ENCODE measurements at places on chromosomes 13 and 19.

GRCh38 chr19:46456930-46457329, 14.4 kb downstream of the PNMA8A start:
- DNase-seq = no peak

DNA sequence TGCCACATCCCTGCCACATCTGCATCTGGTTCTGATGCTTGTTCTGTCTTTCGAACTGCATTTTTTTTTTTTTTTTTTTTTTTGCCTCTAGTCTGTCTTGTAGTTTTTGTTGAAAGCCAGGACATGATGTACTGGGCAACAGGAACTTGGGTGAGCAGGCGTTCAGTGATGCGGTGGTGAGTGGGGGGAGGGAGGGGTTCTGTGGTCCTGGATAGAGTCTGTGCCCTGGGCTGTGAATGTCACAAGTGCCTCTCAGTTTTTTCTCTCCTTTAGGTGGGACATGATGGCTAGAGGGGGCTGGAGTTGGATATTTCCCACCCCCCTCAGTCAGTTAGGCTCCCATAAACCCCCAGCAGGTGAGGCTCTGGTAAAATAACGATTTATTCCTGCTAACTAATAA, 3.5 kb downstream of the CEACAM4 start:
- no peak for DNase-seq

DNA sequence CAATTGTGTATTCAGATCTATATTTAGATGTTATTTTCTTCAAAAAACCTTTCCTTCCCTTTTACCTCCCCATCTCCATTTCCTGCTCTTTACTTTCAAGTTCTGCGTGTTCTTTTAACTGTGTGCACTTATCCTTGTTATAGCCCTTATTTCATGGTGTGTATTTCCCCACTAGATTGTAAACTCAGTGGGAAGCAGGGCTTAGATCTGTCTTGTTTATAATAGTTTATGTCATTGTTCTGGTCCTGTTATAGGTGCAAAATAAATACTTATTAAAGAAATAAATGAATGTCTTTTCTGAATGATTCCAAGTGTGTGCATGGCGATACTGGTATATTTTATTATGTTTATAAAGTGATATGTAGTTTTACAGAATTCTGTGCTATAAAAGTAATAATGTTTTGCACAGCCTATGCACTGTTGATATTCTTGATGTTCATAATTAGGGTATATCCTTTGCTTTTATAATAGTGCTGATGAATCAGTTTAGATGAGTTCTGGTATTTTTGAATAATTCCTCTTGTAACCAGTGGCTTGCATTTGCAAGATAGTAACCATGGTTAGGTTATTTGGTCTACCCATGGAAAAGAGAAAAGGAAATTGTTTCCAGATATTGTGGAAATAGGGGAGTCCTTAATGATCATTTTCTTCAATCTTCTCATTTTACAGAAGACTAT, 12.1 kb downstream of the NDFIP2 start:
- no peak for DNase-seq

DNA sequence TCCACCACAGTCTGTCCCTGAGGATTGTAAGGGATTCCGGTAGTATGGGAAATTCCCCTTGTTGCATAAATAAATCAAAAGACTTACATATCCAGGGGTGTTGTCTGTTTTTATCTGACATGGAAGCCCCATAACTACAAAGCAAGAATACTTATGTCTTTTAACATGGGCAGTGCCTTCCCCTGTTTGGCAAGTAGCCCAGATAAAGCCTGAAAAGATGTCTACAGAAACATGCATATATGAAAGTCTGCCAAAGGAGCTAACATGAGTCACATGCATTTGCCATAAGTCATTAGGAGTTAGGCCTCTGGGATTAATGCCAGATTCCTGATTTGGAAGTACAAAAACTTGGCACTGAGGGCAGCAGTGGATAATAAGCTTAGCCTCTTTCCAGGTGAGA, 62.1 kb downstream of the ZNF737 start:
- DNase-seq = no peak

- DNase-seq = no peak
Measured at GRCh38 chr13:83311886-83312577, 570.2 kb downstream of the SLITRK1 start.

- DNase-seq = peak; percentile 90
Measured at GRCh38 chr13:87669379-87669978, 1.7 kb upstream of the SLITRK5 start.

DNA sequence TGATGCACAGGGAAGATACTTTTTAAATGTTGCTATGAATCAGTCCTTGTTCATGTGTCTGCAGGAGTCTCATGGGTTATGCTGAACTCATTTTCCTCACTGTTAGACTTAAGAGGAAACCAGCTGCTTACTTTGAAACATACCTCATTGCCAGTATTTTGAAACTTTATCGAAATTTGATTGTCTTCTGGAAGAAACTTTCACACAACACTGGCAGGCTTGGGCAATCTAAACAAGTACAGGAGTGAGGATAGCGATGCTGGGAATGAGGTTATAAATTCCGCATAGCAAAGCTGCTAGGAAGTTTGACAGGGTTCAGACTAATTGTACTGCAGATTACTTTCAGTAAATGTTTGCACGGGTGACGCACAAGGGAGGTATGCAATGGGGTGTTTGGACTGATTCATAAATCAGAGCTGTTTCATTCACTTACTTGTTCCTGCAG, 245.7 kb downstream of the DNAJC15 start:
- DNase-seq = no peak

- DNase-seq = no peak
Measured at GRCh38 chr19:3458229-3459088, 21.9 kb downstream of the SMIM24 start.

DNA sequence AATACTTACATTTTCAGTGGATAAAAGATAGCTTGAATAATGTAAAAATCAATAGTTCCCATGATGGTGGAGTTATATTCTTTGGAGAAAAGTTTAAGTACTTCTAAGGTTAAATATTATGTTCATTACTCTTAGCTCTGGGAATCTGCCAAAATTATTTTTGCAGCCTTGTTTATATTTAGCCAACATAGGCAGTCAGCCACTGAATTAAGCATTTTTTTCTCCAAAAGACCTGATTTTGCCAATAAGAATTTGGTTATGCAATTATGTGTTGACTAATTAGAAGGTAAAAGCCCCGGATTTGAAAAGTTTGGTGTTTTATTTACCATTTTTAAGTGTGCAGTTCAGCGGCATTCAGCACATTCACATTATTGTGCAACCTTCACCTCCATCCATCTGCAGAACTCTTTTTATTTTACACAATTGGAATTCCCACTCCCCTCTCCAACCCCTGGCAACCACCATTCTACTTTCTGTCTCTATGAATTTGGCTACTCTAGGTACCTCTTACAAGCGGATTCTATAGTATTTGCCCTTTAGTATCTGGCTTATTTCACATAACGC, 90.1 kb upstream of the C1QTNF9B start:
- no peak for DNase-seq

- DNase-seq = no peak
Measured at GRCh38 chr19:56504581-56504980, 3.1 kb upstream of the ZNF471 start.

GRCh38 chr13:77031656-77032243, 4.8 kb upstream of the FBXL3 start:
- DNase-seq = no peak

DNA sequence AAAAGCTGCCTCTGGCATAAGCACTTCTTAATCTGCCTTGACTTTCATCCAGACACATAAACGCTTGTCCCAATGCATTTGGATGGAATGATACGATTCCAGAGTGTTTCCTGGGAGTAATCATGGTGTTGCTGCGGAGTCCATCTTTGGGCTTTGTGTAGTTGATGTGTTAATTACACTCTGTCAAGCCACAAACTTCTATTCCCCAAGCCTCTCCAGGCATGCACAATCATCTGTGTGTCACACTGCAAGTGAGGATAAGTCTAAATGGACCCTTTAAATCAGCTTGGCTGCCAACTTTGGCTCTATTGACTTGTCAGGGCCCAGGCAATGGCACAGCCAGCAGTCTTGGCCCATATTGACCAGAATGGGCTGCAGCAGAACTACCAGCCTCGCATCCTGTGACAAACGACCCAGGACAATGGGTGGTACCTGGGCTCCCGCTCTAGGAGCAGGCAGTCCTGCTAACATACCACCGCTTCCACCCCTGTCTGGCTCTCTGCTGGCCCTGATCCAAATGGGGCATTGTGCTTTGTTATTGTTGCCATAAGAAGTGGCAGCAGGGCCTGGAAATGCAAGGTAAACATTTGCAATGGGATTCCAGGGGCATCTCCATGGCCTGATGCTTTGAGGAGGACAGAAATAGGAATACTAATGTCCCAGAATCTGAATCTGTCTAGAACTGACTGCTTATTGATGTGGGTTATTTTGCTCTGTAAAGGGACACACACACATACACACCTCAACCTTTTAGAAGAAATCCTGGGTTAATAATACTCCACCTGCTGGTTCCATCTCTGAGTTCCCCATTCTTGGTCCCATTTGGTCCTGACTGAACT, 127.2 kb downstream of the DNAJC15 start:
- DNase-seq = no peak

DNA sequence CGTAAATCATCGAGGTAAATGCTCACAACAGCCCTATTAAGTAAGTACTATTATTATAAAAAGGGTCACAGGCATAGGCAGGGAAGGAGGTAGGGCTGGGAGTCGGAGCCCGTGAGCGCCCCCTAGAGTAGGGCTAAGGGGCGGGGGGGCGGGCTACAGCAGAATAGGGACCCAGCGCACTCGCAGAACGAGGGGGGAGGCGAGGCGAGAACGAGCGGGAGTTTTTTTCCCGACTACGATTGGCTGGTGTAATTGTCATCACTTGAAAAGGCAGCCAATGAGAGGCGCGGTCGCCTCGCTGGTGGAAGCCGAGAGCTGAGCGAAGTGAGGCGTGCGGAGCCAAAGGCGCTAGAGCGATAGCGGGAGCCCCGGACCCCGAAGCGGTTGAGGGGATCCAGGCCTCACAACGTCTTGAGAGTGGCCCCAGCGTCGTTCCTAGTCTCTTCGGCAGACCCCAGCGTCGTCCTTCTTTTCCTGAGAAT, 24.2 kb downstream of the KEAP1 start:
- DNase-seq = peak; percentile 92

- no peak for DNase-seq
Measured at GRCh38 chr13:99859178-99860177, 112.1 kb downstream of the ZIC5 start.

DNA sequence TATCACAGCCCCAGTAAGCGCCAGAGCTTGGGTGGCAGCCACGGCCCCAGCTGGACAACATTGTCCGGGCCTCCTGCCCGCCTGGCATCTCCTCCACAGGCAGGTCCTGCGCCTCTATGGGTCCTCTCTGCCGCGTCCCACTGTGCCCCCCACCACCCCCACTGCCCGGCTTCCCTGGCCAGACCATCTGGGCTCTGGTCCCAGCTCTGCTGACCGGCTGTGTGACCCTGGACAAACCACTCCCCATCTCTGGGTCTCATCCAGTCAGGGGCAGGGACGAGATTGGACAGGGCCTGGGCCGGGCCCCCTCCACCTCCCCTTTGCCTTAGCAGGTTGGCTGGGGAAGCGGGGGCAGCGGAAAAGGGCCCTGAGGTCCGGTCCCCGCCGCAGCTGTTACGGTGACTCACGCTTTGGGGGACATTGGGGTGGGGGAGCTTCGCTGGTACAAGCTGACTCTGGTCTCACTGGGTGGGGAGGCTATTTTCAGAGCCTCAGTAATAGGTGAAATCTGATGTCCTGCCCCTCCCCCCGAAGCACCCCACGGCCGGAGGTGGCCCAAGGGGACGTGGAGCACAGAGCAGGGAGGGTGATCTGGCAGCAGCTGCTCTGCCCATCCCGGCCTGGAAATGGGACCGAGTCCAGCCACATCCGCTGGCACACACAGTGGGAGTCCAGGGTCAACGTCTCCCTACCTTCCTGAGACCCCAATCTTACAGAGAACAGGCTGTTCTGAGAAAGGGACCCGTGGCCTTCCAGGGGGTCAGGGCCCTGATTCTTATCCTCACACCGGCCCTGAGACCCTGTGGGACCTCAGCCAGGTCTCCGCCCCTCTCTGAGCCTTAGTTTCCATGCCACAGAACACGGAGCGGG, 9.1 kb downstream of the NFIC start:
- DNase-seq = no peak

- DNase-seq = no peak
Measured at GRCh38 chr13:71768881-71769280, 98.1 kb downstream of the DACH1 start.

DNA sequence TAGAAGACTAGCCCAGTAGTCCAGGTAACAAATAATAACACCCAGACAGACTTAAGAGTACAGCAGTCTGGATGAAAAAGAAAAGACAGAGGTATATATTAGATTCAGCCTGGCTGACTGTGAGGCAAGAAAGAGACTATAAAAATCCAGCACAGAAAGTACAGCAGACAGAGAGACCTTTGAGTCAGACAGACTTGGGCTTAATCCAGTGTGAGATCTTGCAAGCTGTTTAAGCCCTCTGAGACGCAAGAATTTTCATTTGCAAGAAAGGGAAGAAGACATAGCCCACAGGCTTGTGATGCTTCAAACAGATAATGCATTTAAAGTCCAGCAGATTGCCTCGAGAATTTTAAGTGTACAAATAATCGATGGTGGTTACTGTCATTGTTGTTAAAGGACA, 471.4 kb downstream of the LIG4 start:
- no peak for DNase-seq

- no peak for DNase-seq
Measured at GRCh38 chr13:57877601-57878000, 246.1 kb downstream of the PCDH17 start.

DNA sequence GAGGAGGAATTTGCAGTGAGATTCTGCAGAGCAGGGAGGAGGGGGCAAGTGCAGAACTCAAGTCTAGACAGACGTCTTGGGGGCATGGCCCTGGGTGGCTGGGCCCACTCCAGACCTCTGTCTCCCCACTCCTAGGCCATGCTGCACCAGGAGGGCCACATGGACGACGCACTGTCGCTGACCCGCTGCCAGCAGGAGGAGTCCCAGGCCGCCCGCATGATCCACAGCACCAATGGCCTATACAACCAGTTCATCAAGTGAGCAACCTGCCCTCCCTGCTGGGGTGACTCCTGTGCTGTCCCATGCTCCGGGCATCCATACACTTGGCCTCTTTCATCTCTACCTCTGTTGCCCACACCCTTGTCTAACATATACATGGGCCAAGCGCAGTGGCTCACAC, 18.1 kb downstream of the RYR1 start:
- no peak for DNase-seq

GRCh38 chr19:47013041-47013517, 6.6 kb upstream of the NPAS1 start:
- peak; percentile 57 for DNase-seq

GRCh38 chr13:98530217-98530616, 46.7 kb downstream of the STK24 start:
- DNase-seq = no peak

GRCh38 chr19:8607386-8607785, 3.1 kb downstream of the ADAMTS10 start:
- DNase-seq = no peak

All from SHP77 treated with DMSO at 0.1 percent for 48 hours (cell line).